ENCODE measurements at places on chromosomes 1 and 21. TPM values are rescaled to one million over a fixed set of nuclear protein-coding genes. Genes with fewer than 3 reads are reported as not detected.

DNA sequence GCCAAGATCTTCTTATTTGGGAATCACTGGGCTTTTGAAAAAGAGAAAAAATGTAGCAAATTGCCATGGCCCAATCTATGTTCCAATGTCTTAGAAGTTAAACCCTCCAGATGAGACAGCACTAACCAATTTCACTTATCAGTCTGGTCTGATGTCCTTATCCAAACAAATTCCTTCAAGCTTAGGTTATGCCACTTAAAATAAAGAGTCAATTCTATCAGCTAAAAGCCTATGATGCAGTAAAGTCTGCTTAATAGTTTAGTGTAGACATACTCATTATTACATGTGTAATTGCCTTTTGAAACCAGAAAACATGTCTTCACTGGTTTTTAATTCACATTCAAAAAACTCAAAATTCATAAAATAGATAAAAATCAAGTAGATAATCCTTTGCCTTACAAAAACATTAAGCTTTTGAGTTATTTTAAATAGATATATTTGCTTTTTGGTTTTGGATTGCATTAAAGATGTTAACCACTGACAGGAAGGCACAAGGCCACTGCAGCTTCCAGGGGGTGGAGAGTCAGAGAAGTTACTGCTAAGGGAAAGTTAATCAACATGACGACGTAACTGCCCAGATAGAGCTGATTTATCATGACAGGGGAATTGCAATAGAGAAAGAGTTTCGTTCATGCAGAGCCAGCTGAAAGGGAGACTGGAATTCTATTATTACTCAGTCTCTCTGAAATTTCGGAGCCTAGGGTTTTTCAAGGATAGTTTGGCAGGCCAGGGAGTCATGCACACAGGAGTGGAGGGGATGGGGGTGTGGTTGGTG, 106.1 kb downstream of the MAP3K21 start:
- DNase-seq = no peak

- DNase-seq = no peak
Observed at GRCh38 chr1:9265968-9266367, 26.7 kb upstream of the SPSB1 start.

DNA sequence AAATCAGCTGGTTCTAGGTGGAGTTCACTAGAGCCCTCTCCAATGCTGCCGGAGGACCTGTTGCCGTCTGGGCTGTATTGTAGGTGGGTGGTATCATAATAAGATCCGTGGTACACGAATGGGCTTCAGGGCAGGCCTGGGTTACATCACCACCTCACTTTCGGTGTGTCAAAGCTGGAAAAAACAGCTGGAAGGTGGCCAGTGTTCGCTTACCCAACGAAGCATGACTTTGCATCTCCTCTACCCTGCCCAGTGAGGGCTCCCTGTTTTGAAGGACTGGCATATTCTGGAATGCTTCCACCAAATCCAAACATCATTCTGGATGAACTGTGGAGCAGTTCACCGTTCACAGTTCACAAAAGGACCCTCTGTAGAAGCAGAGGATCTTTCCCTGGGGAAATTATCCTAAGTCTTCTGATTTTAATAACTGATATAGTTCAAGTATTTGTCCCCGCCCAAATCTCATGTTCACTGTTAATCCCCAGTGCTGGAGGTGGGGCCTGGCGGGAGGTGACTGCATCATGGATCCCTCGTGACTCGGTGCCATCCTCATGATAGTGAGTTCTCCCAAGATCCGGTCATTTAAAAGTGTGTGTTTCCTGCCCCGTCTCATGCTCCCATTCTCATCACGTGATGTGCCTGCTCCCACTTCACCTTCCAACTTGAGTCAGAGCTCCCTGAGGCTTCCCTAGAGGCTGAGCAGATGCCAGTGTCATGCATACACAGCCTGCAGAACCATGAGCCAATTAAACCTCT, 429.0 kb downstream of the KIF26B start:
- DNase-seq = no peak

GRCh38 chr1:160049101-160049500, 17.3 kb upstream of the PIGM start:
- DNase-seq = no peak

DNA sequence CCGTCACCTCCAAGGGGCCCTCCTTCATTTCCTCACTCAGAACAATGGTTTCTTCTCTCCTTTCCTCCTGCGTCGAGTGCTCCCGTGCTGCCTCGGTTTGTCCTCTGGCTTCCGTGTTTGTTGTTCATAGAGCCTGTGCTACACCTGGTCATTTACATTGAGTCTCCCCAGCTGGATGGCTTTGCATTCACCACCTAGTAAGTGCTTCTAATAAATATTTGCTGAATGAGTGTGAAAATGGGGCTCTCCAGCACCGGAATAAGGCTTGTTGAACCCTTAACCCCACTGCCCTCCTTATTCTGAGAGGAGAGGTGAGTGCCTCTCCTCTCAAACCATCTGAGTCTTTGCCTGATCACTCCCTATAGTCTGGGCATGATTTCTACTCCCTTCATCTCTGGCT, 104.9 kb downstream of the CNIH3 start:
- DNase-seq = no peak

TARDBP gene
- 176 TPM for total RNA-seq

GRCh38 chr1:220642285-220642684, 47.9 kb upstream of the C1orf115 start:
- no peak for DNase-seq

DNA sequence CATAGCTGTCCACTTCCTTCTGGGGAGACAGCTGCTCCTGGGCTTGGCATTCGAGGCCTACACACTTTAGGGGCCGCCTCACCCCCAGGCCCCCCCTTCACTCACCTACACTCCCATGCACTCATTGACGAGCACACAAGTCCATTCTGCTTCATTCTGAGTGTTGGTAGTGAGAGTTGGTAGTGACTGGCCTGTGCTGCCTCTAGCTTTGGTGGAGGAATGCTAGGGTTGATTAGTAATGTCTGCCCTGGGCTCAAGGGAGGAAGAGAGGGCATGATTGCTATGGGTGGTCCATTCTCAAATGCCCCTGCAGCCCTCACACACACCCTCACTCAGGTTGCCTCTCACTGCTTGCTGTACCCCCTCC, 30.4 kb downstream of the TRIM11 start:
- no peak for DNase-seq

PPP1R12B gene
- total RNA-seq = 197 TPM

- no peak for DNase-seq
Observed at GRCh38 chr1:33232716-33233115, 23.6 kb upstream of the ZNF362 start.

DNA sequence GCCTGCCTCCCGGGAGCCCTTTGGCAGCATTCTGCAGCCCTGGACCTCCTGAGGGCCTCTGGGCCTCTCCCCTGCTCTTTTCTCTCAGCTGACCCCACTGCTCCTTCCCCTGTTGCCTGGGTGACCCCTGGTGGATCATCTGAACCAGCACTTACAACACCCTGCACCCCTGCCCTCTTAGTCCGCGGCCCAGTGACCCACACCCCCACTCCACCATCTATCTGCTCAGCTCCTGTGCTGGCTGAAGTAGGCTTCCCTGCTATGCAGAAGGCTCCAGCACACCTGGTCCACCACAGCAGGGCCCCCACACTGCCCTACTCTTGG, 74.0 kb downstream of the DMRTA2 start:
- DNase-seq = no peak
